M059J (cell line): ENCODE measurements at places on chromosomes 7 and 10. TPM values are rescaled to one million over a fixed set of nuclear protein-coding genes. Genes with fewer than 3 reads are reported as not detected.

SPACDR gene
- total RNA-seq = 2.4 TPM in 1 of 2 replicates, not detected in the other

CHCHD1 gene
- total RNA-seq = 62.3 and 79.6 TPM in 2 replicates

AEBP1 gene
- 0.44 TPM in 1 of 2 replicates, not detected in the other for total RNA-seq

GRM3 gene
- not detected in 2 replicates for total RNA-seq

TSPAN12 gene
- total RNA-seq = 0.05 TPM in 1 of 2 replicates, not detected in the other

ANKIB1 gene
- total RNA-seq = 39.7 and 56.9 TPM in 2 replicates

CPA2 gene
- total RNA-seq = 0.17 and 3.0 TPM in 2 replicates

DTX2 gene
- total RNA-seq = 14.1 and 21.9 TPM in 2 replicates

ZNF248 gene
- 3.1 and 5.5 TPM in 2 replicates for total RNA-seq

FAM25G gene
- total RNA-seq = not detected in 2 replicates

TMEM130 gene
- total RNA-seq = 0.37 and 6.2 TPM in 2 replicates
